ENCODE measurements at places on chromosomes 5 and 9. TPM values are rescaled to one million over a fixed set of nuclear protein-coding genes. Genes with fewer than 3 reads are reported as not detected.
A peak's percentile ranks its signal among the peaks of the same experiment; 100 is the strongest.

DNA sequence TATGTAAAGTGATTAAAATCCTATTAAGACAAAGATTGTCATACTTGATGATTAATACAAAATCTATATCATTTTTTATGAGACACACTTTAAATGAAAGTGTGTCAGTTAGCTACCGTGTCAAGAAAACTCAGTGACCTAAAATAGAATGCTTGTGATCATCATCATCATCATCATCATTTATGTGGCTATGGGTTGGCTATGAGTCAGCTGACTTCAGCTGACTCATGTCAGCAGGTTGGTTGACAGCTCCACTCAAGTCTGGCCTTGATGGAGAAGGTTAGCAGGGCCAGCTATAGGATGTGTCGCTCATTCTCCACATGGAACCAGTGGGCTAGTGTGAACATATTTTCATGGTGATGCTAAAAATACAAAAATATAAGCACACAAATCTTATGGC, 43.8 kb upstream of the ZNF300 start:
- no peak for DNase-seq

- DNase-seq = no peak
These were observed 14.4 kb downstream of the HNRNPK start for GRCh38 chr9:83965350-83966208.

FAM221B gene
- not detected for polyA plus RNA-seq

NREP gene
- polyA plus RNA-seq = 1.8 TPM

- DNase-seq = no peak
These were observed 94.8 kb downstream of the NUDT12 start for GRCh38 chr5:103467831-103468230.

ELAVL2 gene
- polyA plus RNA-seq = 0.30 TPM

GRCh38 chr9:107239474-107239873, 43.6 kb upstream of the RAD23B start:
- peak; percentile 59 for DNase-seq

DNA sequence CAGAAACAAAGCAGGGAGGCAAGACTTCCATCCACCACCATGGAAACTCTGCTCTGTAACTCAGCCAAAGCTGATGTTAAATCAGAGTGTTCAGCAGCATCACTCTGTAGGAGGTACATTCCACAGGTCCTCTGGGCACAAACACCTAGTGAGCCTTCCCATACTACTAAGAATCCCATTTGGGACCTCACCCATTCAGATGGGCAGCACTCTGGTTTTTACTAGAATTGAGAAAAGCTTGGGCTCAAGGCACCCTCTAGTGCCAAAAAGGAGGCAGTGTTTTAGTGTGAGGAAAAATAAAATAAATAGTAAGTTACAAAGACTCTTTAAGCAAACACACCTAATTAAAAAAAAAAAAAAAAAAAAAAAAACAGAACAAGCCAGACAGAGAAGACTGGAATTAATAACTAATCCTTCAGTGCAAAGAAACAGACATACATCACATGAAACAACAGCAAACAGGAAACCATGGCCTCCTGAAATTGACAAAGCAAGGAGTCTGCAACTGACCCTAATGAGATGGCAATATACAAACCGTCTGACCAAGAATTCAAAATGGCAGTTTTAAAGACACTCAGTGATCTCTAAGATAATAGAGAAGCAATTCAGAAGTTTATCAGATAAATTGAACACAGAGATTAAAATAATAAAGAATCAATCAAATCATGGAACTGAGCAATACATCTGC, 159.5 kb downstream of the GNA14 start:
- DNase-seq = no peak

PCDHA10 gene
- 0.13 TPM for polyA plus RNA-seq

GRCh38 chr5:107401470-107402122, 269.1 kb downstream of the EFNA5 start:
- no peak for DNase-seq

- no peak for DNase-seq
These were observed 265.0 kb downstream of the ZNF608 start for GRCh38 chr5:124481419-124481818.
